Cortex of kidney (tissue), 1 donor: ENCODE measurements at places on chromosomes 5 and 9.

GRCh38 chr5:180691046-180691445, 41.6 kb upstream of the FLT4 start:
- DNase-seq = no peak

- DNase-seq = no peak
These were observed 57.8 kb upstream of the HSPA9 start for GRCh38 chr5:138632900-138633489.

- no peak for DNase-seq
These were observed 15.0 kb upstream of the SHB start for GRCh38 chr9:38083858-38084555.

DNA sequence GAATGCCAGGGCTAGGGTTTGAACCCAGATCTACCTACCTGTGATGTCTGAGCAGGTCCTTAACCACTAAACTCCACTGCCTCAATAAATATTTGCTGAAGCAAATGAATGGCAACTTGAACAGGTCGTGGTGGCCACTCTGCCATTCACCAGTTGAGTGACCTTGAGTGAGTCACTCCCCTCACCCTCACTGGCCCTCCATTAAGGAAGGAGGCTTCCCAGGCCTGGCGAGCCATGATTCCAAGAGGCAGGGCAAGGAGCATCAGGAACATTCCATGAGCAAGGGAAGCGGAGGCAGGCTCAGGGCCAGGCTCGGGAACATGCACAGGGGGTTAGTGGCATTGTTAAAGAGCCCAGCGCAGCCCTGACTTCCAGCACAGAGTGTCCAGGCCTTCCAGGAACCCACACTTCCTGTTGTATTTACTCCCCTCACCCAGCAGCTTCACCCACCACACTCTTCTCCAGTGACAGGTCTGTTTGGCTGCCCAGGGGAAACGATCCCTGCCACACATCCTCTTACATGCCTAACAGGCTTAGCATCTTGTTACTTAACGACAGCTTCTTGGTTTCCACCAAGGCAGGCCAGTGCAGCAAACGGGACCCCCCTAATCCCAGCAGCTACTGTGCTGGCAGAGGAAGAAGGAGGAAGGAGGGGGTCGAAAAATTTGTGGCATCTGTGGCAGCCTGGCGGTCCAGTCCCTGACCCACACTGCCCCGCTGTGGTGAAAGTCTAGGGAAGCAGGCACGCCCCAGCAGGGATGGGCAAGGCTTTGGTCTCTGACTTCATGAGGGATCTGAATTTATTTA, 43.7 kb upstream of the TTC1 start:
- DNase-seq = no peak

GRCh38 chr5:69213513-69214215, 21.0 kb upstream of the CDK7 start:
- no peak for DNase-seq

- no peak for DNase-seq
These were observed 28.3 kb downstream of the LEAP2 start for GRCh38 chr5:132901730-132902129.

DNA sequence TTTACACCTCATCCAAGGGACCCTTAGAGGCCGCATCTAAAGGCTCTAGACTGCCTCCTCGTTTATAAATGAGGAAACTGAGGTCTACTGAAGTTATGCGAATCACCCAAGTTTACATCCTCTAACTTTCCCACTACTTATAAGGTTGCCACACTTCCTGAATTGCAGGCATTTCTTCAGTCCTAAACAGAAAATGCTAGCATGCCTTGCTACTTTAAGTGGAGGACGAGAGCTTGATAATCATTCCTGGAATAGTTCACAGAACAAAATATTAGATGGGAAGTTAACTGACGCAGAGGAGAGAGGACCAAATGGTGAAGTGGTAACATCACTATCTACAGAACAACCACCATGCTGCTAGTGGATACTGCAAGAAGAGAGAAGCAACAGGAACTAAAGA, 85.8 kb downstream of the GNAQ start:
- no peak for DNase-seq

DNA sequence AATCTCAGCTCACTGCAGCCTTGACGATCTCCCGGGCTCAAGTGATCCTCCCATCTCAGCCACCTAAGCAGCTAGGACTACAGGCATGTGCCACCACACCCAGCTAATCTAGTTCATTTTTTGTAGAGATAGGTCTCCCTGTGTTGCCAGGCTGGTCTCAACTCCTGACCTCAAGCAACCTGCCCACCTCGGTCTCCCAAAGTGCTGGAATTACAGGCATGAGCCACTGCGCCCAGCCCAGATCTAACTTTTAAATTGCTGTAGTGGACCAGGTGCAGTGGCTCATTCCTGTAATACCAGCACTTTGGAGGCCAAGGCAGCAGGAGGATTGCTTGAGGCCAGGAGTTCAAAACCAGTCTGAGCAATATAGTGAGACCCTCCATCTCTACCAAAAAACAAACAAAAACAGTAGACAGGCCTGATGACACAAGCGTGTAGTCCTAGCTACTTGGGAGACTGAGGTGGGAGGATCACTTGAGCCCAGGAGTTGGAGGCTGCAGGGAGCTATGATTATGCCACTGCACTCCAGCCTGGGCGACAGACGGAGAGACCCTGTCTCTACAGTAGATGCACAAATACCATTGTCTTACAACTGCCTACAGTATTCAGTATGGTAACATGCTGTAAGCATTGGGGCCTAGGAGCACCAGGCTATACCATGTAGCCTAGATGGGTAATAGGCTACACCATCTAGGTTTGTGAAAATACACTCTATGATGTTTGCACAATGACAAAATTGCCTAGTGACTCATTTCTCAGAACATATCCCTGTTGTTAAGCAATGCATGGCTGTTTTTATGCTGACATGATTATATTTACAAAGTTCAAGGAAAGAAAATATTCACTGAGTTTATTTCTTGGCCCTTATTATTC, 1.5 kb upstream of the SIT1 start:
- no peak for DNase-seq

DNA sequence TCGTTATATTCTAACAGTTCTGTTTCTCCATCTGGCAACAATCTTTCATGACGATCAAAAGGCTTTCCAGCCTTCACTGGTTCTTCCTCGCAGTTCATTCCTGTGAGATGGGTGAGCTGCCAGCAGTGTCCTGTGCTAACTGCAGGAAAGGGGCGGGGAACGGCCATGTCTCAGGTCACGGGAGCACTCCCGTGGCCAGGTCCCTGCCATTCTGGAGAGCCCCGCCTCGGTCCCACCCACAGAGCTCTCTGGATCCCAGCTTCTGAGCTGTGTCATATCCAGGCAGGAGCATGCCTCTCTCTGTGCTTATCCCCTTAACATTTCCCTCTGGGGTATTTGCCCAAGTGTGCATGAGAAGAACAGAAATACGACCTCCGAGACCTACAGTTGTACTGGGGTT, 297.8 kb upstream of the IRX2 start:
- DNase-seq = no peak

- DNase-seq = no peak
These were observed 86.2 kb upstream of the CDH9 start for GRCh38 chr5:27124590-27124989.

- DNase-seq = no peak
These were observed 224.1 kb upstream of the ISL1 start for GRCh38 chr5:51159164-51159563.

GRCh38 chr9:127528422-127529251, 77.3 kb downstream of the LRSAM1 start:
- DNase-seq = no peak

DNA sequence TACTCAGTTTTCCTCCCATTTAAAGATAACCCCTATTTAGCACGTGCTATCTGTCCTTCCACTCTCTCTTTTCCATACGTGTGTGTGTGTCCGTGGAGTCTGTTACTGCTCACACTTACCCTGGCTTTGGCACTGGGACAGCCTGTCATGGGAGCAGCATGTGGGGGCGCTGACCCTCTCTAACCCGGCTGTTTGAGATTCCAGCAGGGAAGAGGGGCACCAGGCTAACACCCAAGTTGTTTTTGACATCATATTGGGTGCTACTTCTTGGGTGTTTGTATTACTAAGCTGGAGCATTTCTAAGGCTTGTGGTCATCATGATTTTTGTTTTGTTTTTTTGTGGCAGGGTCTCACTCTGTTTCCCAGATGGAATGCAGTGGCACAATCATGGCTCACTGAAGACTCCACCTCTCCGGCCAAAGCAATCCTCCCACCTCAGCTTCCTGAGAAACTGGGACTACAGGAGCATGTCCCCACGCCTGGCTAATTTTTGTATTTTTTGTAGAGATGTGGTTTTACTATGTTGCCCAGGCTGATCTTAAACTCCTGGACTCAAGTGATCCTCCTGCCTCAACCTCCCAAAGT, 56.9 kb upstream of the SIMC1 start:
- no peak for DNase-seq

DNA sequence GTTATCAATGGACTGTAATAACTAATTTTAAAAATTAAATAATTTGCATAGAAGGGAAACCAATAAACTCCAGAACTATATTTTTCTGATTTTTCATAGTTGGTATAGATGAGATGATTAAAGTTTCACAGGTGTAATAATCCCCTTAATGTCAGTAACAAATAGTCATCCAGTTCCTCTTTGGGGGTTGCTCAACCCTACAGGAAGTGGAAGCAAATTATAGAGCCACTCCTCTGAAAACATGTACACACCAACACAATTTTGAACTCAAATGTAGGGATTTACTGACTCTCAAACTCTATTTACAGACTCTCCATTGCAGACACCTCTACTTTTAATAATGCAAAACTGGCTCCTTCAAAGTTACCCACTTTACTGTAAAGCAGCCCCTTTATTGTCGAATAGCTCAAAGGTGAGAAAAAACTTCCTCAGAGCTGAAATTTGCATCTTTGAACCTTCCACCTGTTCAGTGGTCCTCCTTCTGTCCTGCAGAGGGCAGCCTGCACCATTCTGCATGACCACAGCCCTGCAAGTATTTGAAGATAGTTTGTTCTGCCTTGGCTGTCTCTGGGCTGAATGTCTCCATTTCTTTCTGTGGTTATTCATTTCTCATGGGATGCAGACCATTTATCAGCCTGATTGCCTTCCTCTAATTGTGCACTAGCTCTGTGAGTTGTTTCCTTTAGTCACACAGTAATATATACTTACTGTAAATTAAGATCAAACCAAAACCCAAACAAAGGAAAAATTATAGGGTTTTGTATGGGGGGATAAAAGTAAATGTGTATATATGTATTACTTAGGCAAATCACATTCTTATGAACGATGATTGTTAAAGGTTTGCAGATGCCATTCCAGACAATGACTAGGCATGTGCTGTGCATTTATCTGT, 383.2 kb upstream of the SGCD start:
- DNase-seq = no peak

DNA sequence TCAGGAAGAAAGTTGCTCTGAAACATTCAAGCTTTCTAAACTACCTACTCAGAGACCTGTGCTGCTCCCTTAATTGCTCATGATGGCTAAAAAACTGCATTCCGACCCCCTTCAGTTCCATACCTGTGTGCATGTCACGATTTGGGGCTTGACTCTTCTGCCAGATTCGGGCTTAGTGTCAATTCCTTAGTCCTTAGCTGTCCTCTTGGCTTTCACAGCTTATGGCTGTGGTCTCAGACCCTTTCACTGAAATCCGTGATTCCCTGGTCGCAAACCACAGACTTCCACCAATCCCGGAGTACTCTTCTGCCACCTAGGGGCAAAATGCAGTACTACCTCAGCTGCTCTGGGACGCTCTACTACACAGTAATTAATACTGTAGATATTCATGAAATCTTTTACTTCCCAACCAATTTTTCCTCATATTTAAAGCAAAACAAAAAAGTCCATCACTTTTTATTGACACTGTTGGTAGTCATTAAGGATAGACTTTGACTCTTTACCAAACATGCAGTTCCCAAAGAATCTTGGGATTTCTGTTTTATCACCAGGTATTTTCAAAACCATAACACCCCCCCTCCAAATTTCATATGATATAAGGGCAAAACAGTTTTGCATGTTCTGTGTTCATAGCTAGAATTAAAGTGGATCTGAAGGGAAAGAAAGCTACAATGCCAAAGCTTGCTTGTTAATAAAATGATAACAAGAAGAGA, 617.4 kb downstream of the SLCO4C1 start:
- no peak for DNase-seq

DNA sequence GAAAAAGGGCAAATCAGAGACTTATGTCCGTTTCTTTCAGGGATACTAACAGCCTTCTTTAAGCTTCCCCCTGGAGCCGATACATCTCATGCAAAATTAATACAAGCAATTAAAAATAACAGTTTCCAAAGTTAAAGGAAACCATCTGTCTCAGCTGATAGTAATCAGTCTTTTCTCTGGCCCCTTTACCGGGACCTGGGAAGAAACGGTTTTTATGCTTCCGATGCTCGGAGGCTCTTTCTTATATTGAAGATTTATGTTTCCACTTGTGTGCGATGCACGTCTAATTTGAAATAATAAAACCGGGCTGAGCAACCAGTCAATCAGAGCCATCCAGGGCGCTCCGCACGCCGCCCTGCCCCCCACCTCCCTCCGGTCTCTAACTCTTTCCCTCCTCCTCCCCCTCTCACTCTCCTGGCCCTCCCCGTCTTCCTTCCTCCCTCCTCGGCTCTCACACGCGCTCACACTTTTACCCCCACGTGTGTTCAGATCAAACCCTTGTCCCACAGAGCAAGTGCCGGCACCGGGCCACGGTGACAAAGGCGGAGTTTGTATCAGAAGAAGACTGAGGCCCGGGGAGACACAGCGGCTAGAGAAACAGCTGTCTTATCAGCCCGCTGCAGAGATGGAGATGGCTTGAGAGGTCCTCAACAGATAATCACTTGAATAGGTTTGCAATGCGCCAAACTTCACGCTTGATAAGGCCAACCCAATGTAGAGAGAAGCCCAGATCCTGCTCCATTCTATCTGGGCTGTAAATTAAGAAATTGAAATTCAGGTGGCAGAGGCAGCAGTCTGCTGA, 5.1 kb upstream of the ELAVL2 start:
- no peak for DNase-seq

DNA sequence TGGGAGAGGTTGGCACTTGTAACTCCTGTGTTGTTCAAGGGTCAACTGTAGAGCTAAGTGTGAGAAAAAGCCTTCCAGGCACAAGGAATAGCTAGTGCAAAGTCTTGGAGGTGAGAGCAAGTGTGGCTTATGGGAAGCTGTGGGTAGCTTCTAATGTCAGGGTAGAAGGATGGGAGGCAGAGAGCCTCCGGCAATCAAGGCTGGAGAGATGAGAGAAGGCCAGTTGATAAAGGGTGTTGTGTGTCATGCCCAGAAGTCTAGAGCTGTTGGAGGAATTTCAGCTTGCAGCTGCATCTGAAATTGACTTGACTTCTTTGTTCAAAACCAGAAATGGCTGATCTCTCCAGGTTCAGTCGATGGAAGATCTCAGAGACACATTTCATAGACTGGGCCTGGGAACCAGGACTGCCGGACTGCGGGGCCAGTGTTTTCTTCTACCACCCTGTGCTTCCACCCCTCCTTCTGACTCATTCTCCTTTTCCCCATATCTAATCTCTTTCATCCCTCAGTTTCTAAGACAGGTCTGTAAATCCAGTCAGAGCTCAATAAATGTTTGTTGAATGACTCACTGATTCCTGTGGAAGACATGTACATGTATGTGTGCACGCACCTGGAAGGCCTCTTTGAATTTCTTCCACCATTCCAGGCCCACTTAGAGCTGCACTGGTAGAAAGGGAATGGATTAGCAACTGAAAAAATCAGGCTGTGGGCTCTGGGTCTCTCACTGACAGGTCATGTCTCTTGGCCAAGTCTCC, 67.8 kb upstream of the KLF4 start:
- DNase-seq = no peak
